ENCODE measurements at places on chromosomes 13 and 19.
A peak's percentile ranks its signal among the peaks of the same experiment; 100 is the strongest.

GRCh38 chr13:60230593-60230992 lies 66.9 kb upstream of the DIAPH3 start:
- no peak for DNase-seq

DNA sequence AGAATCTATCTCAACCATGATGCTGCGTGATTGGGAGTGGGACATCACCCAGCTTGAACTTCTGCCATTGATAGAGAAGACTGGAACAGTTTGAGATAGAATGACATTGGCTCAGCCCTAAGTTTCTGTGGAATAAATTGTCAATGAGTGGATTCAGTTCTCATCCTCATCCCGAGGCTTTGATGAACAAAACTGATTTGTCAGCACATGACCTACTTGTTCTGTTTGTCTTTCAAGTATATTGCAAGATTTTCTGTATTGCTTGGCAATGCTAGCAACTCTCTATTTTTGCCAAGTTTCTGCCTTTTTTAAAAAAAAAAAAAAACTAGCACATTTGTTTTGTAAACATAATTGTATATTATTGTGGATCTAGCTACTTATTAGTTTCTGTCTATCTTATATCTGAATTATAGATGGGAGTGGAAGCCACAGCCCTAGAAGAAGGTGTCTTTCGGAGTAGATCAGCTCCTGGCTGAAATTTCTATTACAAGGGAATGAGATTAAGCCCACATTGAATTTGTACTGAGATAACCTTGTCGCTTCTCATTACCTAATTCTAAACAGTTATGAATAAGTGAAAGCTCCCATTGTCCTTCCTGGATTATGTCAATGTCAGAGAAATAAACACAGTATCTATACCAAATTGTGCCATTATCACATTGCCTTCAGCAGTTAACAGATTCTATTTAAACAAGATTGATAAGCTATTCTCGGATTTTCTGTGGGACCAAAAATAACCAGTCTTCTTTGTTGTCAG lies 166.1 kb downstream of the TNFSF13B start:
- DNase-seq: no peak

- no peak for DNase-seq
Observed at GRCh38 chr19:15466851-15467733, 2.7 kb upstream of the RASAL3 start.

GRCh38 chr19:51439021-51439465 lies 19.2 kb downstream of the SIGLEC8 start:
- no peak for DNase-seq

DNA sequence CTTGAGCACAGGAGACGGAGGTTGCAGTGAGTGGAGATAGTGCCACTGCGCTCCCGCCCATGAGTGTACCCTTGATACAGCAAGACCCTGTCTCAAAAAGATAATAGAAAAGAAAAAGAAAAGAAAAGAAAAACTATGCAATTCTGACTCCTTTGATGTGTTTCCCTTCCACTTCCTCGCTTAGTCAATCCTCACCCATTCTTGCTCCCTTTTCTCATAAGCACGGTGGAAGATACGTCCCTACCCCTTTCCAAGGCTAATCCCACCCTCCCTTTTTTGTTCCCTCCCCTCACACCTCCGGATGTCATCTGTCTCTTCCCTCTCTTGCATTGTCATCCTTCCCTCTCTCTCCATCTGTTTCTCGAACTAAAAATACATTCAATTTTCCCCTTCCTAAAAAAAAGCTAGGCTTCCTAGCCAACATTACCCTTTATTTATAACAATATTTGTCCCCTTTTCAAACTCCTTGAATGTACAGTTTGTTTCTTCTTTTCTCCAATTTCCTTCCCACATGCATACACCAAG lies 40.5 kb upstream of the ITM2B start:
- DNase-seq: no peak

DNA sequence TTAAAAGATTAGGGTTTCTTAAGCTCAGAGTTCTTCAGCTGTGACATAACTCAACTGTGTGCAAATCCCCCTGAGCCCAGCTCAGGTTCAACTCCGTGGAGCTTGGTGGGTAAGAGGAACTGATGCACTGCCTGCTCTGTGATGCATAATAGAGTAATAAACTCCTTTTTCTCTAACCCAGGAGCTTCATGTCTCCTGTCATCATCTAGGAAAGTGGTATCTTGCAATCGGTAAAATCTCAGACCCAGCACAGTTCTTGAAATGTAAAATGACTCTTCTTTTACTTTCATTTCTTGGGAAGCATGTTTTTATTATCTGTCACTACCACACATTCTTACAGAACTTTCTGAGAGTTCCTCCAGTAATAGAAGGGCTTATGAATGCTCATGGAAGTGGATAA lies 123.8 kb upstream of the PCDH9 start:
- no peak for DNase-seq

- peak; percentile 66 for DNase-seq
Observed at GRCh38 chr19:57803594-57804325, 11.0 kb downstream of the ZNF552 start.

- DNase-seq: no peak
Observed at GRCh38 chr19:17447704-17448130, 751 bp downstream of the TMEM221 start.

- DNase-seq: no peak
Observed at GRCh38 chr19:3785451-3785937, 687 bp downstream of the MATK start.

DNA sequence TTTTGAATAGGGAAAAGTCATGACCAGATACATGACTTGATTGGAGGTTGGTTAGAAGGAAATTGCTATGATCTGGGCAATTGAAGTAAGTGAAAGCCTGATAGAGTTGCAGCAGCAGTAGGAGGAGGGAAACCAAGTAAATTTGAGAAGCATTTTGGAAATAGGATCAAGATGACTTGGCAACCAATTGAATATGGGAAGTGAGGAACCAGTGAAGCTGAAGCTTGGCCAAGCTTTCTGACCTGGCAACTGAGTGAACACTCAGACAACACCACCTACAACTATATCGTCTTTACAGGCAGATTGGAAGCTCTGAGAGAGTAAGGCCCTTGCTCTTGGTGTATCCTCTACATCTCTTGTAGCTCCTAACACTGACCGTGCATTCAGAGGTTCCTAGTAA lies 16.2 kb upstream of the KATNAL1 start:
- no peak for DNase-seq

- no peak for DNase-seq
Observed at GRCh38 chr13:42028113-42028799, 20.2 kb upstream of the DGKH start.

Data from nephron progenitor cell (in vitro differentiated cells).